ENCODE measurements at places on chromosomes 12 and 14. TPM values are rescaled to one million over a fixed set of nuclear protein-coding genes. Genes with fewer than 3 reads are reported as not detected.

ARG2 gene
- 3.8 TPM for total RNA-seq

KRT79 gene
- 0.24 TPM for total RNA-seq

SYT10 gene
- total RNA-seq = 1.7 TPM

DNA sequence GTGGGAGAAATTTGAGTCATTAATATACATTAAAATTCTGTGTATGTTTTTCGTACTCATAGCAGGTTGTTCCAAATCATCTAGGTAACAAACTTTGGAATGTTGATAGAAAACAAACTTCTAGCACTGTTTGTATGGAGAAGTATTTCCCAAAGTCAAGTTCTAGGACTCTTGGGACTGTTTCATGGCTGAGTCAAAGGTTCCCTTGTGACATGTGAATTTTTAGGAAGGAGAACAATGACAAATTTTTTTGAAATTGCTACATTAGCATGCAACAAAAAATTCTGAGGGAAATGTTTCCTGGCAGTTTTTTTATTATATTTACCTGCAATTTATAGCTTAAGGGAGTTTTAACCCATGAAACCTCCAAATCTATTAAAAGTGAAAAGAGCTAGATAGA lies 73.8 kb downstream of the RASSF8 start:
- DNase-seq = no peak

DNA sequence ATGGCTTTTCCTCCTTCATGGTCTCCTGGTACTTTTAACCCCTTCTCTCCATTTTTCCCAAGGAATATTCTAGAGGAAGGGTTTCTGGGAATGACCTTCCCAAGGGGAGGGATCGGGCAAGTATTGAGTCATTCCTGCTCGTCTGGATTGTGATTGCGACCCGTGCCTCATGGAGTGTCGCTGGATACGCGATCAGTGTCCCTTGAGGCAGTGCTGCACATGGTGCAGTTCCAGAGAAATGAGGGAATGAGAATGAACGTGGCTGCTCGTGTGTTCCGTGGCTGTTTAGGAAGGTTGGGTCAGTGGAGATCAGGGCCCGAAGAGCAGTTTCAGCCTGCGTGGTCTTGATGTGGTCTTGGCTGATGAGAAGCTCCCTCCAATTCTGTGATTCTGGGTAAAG lies 234.4 kb downstream of the CACNA1C start:
- DNase-seq = no peak
